Dorsolateral prefrontal cortex (tissue), 122 donors: ENCODE measurements at places on chromosomes 4 and X.

- no peak for DNase-seq
These were observed 19.6 kb upstream of the NSUN7 start for GRCh38 chr4:40730091-40730679.

GRCh38 chr4:47577779-47578553 lies 92.9 kb downstream of the ATP10D start:
- DNase-seq: no peak

- no peak for DNase-seq
These were observed at the start of gene NPNT for GRCh38 chr4:105894660-105895582. Gene NPNT (plus strand): TSS chr4:105895471. CDS start chr4:105895653, 182 bp downstream.

DNA sequence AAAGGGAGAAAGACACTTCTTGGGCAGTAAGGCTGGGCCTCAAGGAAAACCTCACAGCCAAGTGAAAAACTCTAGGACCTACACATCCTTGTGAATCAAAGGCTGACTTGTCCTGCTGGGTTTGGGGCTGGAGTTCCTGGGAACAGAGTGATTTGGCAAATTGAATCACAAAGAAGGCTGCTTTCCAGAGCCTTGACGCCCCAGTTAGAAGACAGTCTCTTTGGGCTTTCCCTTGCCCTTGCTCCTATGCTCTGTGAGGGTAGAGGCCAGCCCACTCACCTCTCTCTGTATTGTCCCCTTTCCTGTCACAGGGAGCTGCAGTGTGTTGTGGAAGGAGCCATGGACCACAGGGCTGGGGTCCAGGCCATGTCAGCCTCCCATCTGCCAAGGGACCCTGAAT lies 9.6 kb downstream of the AMER1 start:
- no peak for DNase-seq

- DNase-seq: no peak
These were observed 7.2 kb downstream of the RAB28 start for GRCh38 chr4:13476915-13477314.

DNA sequence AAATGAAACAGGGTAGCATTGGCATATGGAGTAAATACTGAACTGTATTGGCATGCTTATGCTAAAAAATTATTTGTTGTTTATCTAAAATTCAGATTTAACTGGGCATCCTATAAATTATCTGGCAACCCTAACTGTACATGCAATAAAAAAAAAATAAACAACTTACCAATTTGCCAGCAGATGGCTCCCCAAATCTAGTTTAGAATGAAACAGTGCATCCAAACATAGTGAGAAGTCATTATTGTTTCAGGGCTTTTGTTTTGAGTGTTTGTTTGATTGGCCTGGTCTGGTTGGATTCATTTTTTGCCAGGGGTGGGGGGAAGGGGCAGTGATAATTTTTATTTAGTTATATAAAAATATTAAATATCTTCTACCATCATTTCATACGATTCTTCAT lies 12.8 kb upstream of the NSUN7 start:
- no peak for DNase-seq
